ENCODE measurements at places on chromosomes 3 and 15.

- no peak for DNase-seq
Measured at GRCh38 chr3:150490277-150490986, 55.9 kb downstream of the SERP1 start.

DNA sequence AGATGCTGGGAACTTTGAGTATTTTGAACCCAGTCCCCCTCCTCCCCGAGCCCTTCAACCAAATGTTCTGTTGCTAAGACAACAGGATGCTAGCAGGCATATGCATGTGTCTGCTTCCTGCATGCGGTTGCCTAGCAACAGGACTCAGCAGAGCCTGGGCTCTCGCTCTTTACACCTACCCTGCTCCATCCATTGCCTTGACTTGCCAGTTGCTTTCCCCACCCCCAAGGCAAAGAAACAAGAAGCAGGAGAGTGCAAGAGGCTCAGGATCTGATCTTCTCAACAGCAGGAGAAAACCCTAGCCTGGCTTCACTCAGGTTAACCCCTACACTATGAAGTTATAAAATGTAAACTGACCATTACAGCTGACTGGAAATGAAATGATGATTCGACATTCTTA is 393.0 kb downstream of the IGSF11 start:
- no peak for DNase-seq

DNA sequence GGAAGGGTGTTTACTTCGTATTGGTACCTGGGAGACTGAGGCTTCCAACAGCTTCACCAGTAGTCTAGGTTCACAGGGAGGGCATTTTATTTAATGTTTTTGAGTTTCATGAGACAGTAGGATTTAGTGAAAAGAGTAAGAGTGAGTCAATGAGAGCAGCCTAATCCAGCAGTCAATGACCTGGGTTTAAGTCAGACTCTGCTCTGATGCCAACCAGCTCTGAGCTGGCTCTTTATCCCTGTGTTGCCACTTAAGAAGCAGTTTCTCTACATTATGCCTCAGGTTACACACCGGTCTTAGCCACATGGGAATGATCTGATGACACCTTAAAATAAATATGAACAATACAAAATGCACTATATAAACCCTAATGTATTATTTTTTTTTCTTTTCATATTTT is 59.4 kb upstream of the KCNMB2 start:
- DNase-seq: no peak

DNA sequence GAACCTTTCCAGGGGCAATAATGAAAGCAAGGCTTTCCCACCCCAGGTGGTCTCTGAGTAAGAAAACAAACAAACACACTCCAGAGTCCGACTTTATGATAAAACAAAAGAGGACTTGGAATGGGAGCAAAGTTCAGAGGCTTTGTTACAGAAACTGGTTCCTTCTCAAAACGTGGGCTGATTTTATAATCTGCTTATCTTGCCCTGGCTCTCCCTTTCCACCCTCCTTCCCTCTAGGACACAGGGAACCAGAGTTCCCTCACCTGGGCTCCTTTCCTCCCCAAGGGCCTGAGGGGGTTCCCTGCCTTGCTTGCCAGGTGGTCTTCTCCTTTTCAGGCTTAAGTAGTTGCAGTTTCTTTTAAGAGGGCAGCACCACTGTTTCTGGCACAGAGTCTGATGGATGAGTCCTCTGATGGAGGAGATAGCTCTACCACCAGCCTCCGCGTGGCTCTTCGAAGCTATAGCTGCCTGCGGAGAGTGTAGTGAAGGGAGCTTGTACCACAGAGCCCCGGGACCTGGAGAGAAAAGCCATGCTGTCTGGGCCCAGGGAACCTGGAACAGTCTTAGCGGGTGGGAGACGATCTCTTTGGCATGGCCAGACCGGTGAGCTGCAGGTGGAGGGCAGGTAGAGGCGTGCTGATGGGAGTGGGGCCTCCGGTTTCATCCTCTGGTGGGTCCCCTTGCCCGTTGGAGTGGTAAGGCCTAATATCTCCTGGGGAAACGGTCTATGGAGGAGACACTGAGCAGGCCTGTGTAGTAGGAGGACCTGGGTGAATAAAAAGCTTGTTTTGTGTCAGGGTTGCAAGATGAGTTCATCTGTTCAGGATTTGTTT is 68.7 kb downstream of the SMAD6 start:
- DNase-seq: no peak

DNA sequence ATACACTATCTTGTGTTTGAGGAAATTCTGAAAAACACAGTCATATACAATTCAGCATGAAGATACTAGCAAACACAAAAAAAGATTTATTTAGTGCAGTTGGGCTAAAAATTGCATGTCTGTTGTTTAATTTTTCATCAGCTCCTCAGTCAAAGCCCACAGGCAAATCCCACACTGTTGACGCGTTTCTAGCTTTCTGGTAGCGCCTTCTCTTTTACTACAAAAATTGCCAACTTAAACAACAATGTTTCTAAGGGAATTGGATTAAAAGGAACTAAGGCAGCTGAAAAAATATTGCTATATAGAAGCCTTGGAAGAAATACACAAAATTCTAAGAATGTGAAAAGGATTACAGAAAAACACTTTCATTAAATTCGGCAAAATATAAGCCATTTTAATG is 196.7 kb upstream of the P2RY1 start:
- DNase-seq: no peak

GRCh38 chr3:152957491-152957890 is 122.6 kb downstream of the P2RY1 start:
- DNase-seq: no peak

- DNase-seq: no peak
Measured at GRCh38 chr15:81785181-81785580, 260.6 kb downstream of the MEX3B start.

GRCh38 chr15:51414256-51414860 is 72.9 kb downstream of the GLDN start:
- no peak for DNase-seq

DNA sequence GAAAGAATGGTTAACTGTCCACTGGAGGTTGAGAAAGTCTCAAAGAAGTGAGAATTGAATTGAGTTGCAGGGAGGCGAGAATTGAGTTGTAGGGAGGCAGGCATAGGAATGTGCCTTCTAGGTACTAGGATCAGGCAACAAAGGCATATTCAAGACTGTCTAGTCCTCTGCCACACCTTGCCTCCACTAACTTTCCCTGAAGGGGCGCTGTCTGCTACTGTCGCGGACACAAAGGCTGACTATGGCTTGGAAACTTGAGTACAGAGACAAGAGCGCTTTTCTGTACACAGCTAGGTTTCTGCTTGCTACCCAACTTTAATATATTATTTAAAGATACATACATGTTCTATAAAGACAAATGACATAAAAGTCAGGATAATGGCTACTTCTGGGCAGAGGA is 10.4 kb upstream of the FBXL22 start:
- no peak for DNase-seq

GRCh38 chr3:30611613-30612436 is 5.4 kb downstream of the TGFBR2 start:
- no peak for DNase-seq

DNA sequence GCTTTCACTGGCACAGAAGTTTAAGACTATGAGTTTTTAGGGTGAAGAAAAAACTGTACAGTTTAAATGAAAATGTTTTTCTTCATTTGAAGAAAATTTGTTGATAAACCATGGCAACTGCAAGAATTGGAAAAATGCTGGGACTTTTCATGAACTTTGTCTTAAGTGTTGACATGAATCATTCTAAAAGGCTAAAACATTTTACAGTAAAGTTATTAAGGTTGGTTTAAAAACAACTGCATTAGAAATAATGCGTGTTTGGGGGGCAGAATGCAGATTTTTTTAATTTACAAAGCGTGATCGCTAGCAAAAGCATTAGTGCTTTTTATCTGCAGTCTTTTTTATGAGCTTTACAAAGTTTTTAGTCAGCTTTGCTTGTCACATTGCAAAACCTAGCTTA is 601.9 kb upstream of the TGFBR2 start:
- no peak for DNase-seq

DNA sequence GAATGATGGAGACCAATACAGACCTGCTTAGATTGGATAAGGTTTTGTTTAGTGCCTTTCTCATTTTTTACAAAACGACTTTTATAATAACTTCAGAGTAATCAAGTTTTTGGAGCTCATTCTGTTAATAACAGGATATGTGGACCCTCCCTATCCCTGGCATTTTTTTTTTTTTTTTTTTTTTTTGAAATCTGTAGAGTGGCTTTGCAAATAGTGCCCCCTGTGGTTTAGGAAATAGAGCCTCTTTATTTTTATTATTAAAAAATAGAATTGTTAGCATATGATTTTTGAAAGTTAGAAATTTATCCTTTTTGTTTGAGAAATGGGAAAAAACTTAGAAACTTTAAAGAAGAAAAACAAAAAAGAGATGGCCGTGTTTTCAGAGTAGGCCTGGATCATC is 11.4 kb downstream of the SKIL start:
- DNase-seq: no peak

GRCh38 chr3:190130696-190131095 is 10.0 kb upstream of the P3H2 start:
- no peak for DNase-seq

DNA sequence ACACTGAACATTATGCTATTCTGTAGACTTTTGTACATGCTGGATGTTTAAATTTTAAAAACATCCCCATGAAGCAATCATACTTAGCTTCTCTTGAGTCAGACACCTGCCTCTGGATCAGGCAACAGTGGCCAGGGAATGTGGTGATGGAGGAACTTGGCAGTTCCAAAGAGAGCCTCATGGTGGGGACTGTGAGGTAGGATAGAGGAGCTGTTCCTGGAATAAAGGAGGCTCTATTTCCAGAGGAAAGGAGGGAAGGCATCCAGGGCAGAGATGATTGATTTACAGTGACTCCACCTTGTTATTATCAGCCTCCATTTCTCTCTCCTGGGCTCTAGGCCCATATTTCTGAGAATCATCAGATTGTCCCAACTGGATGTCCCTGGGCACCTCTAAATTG is 35.0 kb upstream of the ABHD17C start:
- no peak for DNase-seq

GRCh38 chr3:184155644-184156521 is 706 bp downstream of the DVL3 start:
- peak; percentile 73 for DNase-seq

DNA sequence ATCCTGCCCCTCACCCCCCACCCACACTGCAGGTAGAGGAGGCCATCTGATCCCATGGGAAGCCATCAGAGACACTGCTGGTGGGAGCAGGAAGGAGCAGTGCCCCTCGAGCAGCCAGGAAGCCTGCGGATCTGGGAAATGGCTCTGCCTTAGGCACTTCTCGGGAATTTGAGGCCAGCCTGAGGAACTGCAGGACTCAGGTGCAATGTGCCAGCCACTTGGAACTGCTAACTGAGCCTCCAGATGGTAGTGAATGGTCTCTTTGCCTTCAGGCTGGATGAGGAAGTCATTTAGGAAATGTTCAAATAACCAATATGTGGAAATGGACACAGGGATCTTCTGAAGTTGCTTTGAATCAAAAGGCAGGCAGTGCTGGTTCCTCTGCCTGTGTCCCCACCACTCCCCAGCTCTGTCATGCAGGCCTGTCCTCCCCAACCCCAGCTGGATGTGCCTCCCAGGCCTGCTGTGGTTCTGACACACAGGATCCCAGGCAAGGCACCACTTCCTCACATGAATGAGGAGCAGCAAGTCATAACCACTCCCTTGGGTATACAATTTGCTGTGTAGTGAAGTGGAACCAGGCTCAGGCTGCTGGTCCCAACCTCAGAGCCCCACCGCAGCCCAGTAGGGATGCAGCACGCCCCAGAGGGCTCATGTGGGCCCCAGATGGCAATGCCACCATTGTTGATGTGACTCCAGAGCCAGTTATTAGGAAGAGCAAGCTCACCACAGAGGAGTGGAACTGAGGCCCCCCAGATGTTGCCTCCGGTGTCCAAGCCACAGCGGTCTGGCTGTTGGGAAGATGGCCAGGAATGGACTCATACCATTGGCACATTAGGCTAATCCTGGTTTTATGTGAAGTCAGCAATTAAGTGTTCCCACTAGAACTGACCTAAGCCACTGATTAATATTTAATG is 46.5 kb upstream of the LIMD1 start:
- DNase-seq: no peak

DNA sequence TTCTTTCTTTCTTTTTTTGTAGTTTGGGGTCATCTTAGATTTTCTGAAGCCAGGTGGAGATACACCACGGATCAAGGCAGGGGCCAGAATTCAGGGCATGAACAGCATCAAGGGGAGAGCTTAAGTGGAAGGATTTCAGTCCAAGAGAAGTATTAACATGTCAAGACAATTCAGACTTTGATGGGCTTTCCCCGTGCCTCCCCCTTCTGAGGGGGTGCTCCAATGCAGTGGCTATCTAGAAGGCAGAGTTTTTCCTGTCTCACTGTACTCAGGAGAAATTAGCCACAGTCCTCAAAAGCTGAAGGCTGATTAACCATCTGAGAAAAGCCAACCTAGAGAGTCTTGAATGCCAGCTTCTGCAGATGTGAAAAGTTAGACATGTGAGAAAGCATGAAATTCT is 127.3 kb downstream of the TGFBR2 start:
- DNase-seq: no peak

GRCh38 chr3:51954105-51954504 is 1.1 kb upstream of the GPR62 start:
- DNase-seq: no peak

DNA sequence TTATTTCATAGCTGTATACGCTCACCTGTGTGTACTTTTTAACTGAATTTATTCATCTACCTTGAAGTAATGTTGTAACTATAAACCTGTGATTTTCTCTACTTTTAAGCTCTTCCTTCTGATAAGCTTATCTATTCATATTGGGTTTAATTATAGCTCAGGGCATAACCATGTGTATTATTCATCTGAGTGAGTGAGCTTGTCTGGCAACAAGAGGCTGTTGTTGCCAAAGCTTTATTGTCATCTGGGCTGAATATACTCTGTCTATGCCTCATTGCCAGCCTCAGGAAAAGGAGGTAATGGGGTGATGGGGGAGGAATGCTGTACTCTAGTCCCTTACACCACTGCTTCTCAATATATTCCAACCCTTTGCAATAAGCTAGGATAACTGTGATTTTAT is 292.4 kb downstream of the UBE2E2 start:
- no peak for DNase-seq

DNA sequence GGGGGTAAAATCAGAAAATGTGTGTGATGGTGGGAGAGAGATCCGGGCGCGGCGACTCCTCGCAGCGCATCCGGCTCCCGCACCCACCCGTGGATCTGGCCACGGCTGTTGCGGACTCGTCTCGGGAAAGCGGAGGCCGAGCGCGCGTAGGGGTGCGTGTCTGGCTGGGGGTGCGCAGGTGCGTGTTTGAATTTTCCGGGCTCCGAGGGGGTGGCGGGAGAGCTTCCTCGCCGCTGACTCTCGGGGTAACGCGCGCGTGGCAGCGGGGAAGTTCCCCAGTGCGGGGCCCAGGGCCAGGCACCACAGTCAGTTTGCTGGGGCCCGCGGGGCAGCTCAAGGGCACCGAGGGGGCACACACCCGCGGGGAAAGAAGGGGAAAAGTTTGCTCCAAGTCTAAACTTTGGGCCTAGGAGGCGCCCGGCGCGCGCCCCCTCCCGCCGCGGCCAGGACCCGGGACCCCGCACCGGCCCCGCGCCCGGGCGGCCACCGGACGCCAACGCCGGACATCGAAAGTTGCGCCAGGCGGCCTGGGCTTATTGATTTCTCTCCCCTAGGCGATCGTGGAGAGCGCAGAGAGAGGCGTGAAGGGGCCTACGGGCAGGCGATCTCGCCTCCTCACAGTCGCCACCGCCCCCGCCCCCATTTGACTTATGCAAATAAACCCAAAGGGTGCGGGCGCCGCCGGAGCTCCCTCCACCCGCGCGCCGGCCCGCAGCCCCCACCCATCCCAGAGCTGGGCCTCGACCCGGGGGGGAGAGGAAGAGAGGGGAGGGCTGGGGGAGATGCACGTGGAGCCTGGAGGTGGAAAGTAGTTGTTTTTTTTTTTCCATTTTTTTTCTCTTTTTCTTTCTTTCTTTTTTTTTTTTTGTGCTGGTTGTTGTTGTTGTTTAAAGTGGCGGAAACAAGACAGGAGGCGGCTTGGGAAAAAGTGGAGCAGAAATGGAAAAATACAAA is 639 bp downstream of the FOXP1 start:
- DNase-seq: peak; percentile 89
